ENCODE measurements at places on chromosomes 12 and 14. TPM values are rescaled to one million over a fixed set of nuclear protein-coding genes. Genes with fewer than 3 reads are reported as not detected.
A peak's percentile ranks its signal among the peaks of the same experiment; 100 is the strongest.

DNA sequence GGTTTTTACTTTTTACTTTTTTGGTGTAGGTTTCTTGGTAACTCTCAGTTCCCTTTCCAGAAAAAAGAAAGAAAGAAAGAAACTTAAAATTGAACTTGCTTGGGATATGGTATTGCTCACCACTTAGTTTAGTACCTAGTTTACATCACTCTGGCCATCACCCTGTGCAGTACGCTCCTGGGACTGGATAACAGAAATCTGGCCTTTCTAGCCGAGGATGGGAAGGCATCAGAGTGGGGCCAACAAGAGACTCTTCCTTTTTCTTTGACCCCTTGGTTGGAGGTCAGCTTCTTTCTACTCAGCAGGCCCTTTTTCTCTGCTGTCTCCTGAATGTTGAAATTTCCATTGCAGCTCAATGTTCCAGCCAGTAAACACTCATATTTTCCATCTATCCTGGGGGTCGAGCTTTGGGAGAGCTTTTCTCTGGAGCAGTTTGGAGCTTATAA, 156.6 kb downstream of the TGFB3 start:
- no peak for DNase-seq

DNA sequence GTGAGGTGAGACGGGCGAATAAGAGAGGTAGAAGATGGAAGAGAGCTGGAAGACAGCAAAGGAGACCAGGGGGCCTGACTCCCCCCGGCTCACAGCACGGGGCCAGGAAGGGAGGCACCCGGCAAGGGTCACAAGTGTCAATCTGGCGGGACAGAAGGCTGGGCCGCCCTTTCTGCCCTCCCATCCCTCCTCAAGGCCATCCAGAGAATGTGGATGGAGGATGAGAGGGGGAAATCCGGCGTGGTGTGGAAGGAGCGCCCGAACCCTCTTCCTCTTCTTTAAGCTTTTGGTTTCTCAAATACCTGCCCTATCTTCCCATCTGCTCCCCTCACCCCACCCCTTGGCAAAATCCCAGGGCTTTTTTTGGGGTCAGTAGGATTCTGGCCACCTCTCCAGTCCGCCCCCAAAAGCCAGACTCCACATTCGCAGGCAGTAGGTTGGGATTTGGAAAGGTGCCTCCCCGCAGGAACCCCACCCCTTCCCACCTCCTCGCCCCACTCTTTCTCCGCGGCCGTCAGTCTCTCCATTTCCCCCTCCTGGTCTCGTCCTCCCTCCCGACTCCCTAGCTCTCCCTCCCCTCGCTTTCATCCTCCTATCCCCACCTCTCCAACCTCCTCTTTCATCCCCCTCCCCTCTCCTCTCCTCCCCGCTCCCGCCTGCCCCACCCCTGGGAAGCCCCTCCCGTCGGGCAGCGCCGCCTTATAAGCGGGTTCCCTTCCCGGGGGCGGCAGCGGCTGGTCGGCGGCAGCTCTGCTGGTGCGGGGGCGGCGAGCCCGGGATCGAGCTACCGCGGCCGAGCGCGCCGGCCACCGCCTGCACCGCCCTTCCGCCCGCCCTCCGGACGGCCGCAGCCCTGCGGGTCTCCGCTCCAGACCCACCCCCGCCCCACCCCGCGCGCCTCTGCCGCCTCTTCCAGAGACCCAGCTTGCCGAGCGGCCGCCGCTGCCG, at the start of gene PTMS:
Gene PTMS (plus strand): TSS at position 730 of the 948 bp plus-strand sequence. CDS start 343 bp downstream, outside the sequence.
- DNase-seq: peak; percentile 83

DNA sequence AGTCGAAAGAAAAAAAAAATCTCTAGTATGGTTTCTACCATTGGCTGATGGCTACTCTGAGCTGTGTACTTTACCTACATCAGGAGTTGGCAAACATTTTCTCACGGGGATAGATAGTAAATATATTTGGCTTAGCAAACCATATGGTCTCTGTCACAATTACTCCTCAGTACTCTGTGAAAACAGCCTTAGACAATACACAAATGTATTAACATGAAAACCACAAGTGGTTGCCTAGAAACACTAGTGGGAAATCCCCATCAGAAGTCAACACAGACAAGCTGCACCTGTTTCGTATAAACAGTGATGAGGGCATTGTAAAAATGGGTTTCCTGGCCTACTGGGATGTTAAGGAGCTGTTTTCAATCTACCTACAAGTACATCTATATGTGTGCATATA, 84.6 kb upstream of the NAV3 start:
- DNase-seq: no peak

- no peak for DNase-seq
These were observed 54.5 kb downstream of the CRACR2A start for GRCh38 chr12:3698218-3698974.

- DNase-seq: no peak
These were observed 33.8 kb downstream of the TECPR2 start for GRCh38 chr14:102396521-102396920.

GRCh38 chr14:78292003-78292402, 121.8 kb downstream of the NRXN3 start:
- no peak for DNase-seq

GRCh38 chr12:1606021-1606622, 11.7 kb upstream of the FBXL14 start:
- DNase-seq: peak; percentile 72

The ASPG gene
- total RNA-seq: not detected

Measured in HCT116 (cell line).